Stimulated activated CD8-positive, alpha-beta memory T cell treated with anti-CD3 and anti-CD28 coated beads, Interleukin-12 subunit alpha, Interleukin-12 subunit beta, amount 100 ng/mL, for 4 hours (primary cell): ENCODE measurements at places on chromosomes 1 and 21.

DNA sequence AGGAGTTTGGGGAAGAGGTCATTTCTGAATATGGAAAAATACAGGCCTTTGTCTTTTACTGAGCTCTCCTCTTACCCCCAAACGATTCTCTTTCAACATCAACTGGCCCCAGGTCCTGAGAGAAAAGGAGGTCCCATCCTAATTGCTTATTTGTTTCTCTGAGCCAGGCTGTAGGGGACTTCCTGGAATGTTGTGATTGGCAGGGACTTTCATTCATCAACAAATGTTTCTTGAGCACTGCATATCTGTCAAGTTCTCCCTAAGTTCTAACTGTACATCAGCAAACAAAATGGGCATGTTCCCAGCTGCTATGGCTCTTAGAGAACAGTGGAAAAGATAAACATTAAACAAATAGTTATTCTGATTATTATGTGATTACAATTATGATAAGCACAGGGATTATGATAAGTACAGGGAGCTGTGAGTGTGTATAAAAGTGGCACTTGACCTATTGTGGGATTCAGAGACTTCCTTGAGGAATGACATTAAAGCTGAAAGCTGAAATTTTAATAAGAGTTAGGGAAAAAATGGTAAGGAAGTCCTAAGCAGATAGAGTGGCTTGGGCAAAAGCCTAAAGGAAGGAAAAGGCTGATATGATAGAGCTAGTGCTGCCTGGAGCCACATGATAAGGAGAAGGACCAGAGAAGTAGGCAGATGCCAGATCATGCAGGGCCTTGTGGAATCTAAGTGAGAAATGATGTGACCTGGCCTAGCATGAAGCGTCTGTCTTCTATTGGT, 11.6 kb downstream of the GPX7 start:
- DNase-seq, result no peak

DNA sequence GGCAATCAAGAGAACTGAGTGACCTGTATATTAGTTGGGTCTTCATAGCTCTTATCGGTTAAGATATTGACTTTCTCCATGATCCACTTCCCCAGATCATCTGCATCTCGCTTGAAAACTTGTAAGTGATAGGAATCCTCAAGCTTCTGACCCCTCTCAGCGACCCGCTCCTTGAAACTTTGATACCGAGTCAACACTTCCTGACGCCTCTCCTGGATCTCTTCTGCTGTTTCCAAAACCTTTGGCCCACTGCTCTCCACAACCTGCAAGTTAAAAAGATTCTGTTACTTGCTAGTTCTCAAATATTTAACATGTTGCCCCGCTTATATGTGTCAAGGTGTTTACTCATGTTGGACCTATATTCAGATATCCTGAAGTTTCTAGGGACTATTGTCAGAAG, 1.4 kb downstream of the SPTA1 start:
- DNase-seq, result no peak

DNA sequence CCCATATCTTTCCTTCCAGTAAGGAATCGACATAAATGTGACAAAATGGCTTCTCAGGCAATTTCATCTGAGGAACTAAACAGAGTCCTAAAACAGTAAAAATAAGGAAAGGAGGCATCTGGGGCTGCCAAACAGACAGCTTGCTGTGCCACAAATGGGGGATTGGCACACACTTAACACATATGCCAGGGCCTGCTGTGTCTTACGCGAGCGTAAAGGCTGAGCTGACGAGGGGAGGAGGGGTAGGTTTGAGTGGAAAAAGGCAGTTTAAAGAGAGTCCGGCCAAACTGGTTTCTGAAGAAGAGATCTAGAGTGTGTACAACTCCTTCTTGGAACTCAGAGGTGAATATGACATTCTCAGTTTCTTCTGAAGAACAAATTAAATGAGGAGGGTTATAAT, 244.1 kb upstream of the MAP1LC3C start:
- DNase-seq, result no peak

GRCh38 chr1:204558467-204558866, 42.3 kb downstream of the MDM4 start:
- no peak for DNase-seq

DNA sequence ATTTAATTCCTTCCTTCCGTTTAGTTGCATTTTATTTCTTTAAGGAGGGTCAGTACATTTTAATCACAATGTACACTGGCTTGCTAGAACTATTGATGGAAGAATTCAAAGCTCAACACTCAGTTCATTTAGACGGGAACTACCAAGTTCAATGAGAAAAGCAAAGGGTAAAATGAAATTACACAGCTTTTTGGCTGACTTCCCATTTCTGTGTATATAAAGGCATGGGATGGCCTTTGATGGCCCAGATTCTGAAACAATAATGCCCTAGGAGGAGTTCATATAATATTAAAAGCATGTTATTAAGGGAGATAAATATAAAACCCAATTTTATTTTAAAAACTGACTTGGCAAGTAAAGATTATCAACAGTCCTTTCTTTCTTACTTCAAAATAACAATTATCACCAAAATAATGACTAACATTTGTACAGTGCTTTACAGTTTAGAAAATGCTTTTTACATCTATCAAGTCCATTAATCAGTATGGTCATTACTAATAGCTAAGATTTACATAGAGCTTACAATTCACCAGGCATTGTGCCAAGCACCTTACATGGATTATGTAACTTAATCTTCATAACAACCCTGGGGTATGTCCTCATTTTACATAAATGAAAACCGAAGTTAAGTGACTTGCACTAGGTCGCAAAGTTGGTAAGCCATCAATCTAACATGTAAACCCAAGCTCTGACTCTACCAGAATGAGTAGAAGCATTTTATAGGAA, 402.4 kb downstream of the OMA1 start:
- DNase-seq, result no peak

DNA sequence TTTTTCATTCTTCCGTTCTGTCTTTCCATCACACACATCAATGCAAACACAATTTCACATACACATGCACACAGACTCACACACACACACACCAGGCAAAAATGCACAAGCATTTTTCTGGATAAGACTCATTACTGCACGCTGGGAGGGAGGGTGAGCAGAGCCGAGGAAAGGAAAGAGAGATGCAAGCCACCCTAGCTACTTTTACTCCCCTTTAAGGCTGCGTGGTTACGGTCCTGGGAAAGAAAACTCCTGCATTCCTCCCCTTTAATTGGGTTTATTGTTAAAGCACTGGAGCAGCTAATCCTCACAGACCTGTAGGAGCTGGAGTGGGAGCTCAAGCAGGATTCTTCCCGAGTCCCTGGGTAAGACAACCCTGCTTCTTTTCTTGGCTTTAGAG, at the start of gene CAMK1G:
Gene CAMK1G (plus strand): TSS at position 307 of the 400 bp plus-strand sequence. CDS start 11,270 bp downstream, outside the sequence.
- DNase-seq, result no peak
